Smooth muscle cell of the coronary artery (primary cell): ENCODE measurements at places on chromosomes 1 and 21. TPM values are rescaled to one million over a fixed set of nuclear protein-coding genes. Genes with fewer than 3 reads are reported as not detected.

LRRC38 gene
- 0.12 and 0.38 TPM in 2 replicates for total RNA-seq

OLFML2B gene
- total RNA-seq: 0.53 and 16.8 TPM in 2 replicates

SPRR2G gene
- total RNA-seq: not detected in 2 replicates

OR2T35 gene
- not detected in 2 replicates for total RNA-seq

DYNLT5 gene
- 0.15 and 0.23 TPM in 2 replicates for total RNA-seq
